Hindlimb muscle (tissue), 1 donor: ENCODE measurements at places on chromosomes 13 and 19.

- DNase-seq: no peak
These were observed 18.1 kb downstream of the ESD start for GRCh38 chr13:46778890-46779289.

GRCh38 chr19:20660473-20661140 lies 764 bp downstream of the ZNF626 start:
- peak; percentile 8 for DNase-seq

DNA sequence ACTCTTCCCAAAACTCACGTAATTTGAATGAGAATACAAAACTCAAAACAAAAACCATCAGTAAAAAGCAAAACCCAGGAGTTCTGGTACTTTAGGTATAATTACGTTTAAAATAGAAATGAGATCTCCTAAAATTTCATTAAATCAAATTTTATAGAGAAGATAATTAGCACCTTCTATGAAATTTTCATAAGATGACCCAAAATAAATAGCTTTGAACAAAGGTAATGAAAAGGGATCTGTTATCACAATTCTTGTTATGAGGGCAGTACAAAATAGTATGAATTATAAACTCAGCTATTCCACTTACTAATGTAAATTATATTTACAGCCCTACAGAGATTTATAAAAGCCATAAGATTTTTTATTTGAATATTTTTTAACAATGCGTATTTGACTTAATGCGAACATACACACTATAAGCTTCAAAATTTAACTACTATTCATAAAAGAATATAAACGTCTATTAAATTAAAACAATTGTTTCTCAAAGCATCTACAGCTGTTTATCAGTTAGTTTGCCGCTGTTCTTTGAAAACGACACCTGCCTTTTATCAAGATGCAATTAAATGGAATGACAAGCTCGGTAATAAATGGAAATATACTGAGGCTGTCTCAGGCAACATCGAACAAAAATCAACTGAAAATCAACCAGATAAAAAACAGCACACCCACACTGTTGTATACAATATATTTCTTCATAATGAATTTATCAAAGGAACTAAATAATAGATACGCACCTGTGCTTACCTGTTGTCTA lies 63.8 kb downstream of the KCNRG start:
- DNase-seq: no peak

DNA sequence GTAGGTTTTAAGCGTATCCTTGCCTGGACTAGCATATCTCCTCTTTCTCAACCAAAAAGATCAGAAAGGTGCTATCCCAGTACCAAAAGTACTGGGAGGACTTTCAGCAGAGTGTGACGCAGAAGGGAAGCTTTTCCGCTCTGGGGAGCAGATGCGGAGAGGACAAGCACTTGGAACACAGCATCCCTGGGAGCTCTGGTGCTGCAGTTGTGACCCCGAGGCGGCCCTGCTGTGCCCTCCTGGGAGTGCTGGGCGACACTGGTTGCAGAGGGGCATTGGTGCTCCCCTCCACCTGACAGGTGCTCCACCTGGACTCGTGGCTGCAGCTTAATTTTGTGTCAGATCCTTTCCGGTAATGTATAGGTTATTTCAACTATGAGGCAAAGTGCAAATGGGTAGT lies 3.4 kb downstream of the NAXD start:
- no peak for DNase-seq

GRCh38 chr13:79936368-79937136 lies 404.4 kb downstream of the SPRY2 start:
- DNase-seq: peak; percentile 38

DNA sequence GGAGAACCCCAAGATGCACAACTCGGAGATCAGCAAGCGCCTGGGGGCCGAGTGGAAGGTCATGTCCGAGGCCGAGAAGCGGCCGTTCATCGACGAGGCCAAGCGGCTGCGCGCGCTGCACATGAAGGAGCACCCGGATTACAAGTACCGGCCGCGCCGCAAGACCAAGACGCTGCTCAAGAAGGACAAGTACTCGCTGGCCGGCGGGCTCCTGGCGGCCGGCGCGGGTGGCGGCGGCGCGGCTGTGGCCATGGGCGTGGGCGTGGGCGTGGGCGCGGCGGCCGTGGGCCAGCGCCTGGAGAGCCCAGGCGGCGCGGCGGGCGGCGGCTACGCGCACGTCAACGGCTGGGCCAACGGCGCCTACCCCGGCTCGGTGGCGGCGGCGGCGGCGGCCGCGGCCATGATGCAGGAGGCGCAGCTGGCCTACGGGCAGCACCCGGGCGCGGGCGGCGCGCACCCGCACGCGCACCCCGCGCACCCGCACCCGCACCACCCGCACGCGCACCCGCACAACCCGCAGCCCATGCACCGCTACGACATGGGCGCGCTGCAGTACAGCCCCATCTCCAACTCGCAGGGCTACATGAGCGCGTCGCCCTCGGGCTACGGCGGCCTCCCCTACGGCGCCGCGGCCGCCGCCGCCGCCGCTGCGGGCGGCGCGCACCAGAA lies 1.1 kb downstream of the SOX1 start:
- DNase-seq: no peak
